ENCODE measurements at places on chromosomes 5 and 9.

GRCh38 chr5:160938532-160938931 lies 86.5 kb upstream of the ATP10B start:
- H3K27ac ChIP-seq = no peak overlapping the region
- no peaks in the 10 kb centered on the region for H3K27me3 ChIP-seq
- no peak for DNase-seq

- peaks cover 11% of the 10 kb centered on the region for H3K4me1 ChIP-seq
- H3K27ac ChIP-seq = no peak overlapping the region
- H3K36me3 ChIP-seq = no peaks in the 10 kb centered on the region
- H3K4me3 ChIP-seq = no peak overlapping the region
Observed at GRCh38 chr5:131607903-131608540, 27.0 kb downstream of the RAPGEF6 start.

GRCh38 chr5:146409054-146409671 lies 38.0 kb upstream of the TCERG1 start:
- no peaks in the 10 kb centered on the region for H3K36me3 ChIP-seq
- peak overlapping the region; percentile 92 for H3K27ac ChIP-seq
- peaks cover 37% of the 10 kb centered on the region for H3K4me1 ChIP-seq
- DNase-seq = no peak

DNA sequence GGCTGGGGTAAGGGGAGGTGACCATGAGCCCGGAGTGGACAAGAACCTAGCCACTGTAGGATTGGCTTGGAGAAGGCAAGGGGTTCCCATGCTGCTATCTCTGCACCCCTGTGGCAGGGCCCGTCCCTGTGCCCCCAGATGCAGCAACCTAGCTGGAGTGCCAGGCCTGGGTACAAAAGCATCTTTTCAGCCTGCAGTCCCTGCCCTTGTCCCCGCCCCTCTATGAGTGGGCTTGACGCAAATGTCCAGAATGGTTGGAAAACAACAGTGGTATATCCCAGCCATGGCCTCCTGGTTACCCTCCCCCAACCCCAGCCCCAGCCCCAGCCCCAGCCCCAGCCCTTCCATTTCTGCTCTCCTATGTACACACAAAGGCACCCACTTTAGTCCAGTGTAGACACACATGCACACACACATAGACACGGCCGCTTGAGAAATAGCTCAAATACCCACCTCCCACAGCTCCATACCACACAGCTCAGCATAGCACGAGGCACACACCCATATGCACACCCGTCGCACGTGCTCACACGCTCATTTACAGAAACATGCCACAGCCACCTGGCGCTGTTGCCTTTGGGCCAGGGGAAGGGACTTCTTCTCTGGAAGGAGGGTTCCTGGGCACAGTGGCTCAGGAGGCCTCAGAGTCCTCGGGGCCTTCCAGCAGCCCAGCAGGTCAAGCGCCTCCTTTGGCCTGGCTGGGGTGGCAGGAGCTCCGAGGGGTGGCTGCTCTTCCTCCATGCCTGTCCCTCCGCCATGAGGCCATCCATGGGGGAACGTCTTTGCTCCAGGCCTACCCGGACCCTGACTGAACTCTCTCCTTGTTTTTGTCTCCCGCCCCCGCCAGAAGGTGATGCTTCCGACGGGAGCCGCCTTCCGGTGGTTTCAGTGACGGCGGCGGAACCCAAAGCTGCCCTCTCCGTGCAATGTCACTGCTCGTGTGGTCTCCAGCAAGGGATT lies 34.1 kb downstream of the CXXC5 start:
- H3K27ac ChIP-seq = no peak overlapping the region
- DNase-seq = no peak
- H3K27me3 ChIP-seq = peaks cover 23% of the 10 kb centered on the region
- H3K36me3 ChIP-seq = peaks cover 6% of the 10 kb centered on the region
- H3K4me3 ChIP-seq = no peak overlapping the region
- H3K4me1 ChIP-seq = peaks cover 46% of the 10 kb centered on the region

DNA sequence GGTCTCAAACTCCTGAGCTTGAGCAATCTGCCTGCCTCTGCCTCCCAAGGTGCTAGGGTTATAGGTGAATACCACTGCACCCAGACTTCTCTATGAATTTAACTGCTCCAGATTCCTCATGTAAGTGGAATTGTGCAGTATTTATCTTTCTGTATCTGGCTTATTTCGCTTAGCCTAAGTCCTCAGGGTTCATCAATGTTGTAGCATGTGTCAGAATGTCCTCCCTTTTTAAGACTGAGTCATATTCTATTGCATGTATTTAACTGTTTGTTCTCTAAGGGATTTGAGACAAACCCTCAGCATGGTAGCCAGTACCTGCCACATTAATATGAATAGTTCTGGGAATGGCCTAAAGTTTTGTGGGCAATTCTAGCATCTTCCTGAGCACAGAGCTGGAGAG lies 53.9 kb upstream of the TUT7 start:
- peaks cover 2% of the 10 kb centered on the region for H3K27me3 ChIP-seq
- no peak overlapping the region for H3K27ac ChIP-seq
- no peak overlapping the region for H3K4me3 ChIP-seq
- H3K36me3 ChIP-seq = no peaks in the 10 kb centered on the region

- H3K4me1 ChIP-seq = peaks cover 8% of the 10 kb centered on the region
- no peak overlapping the region for H3K4me3 ChIP-seq
- no peaks in the 10 kb centered on the region for H3K36me3 ChIP-seq
- H3K27me3 ChIP-seq = peaks cover 10% of the 10 kb centered on the region
Observed at GRCh38 chr9:133187561-133188005, 21.5 kb downstream of the OBP2B start.

DNA sequence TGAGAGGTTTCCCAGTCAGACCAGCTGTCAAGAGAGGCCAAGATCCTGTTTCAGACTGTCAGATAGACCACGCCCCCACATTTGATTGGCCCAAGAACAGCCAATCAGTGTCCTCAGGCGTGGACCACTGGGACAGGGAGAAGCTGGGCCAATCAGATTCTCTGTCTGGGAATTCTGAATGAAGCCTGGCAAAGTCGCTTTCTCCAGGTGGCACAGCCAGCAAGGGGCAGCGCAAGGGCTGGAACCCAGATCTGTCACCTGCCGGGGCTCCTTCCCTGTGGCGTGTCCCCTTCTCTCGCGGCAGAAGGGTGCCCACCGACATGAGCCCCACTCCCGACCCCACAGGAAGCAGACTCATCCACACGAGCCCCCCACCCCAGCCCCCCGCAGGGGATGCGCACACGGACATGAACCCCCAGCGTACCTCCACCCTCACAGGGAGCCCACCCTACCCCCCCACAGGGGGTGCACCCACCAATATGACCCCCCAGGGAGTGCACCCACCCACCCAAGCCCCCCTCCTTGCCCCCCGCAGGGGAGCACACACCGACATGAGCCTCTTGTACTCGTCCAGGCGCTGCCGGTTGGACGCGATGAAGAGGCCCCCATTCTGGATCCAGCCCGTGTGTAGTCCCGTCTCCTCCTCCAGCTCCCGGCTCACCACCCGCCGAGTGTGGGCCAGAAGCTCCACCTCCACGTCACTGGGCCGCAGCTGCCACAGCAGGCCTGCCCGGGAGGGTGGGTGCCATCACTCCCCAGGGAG lies 6.1 kb downstream of the SARDH start:
- peak; percentile 50 for DNase-seq
- no peaks in the 10 kb centered on the region for H3K36me3 ChIP-seq

GRCh38 chr5:91156242-91156641 lies 226.9 kb downstream of the ARRDC3 start:
- no peaks in the 10 kb centered on the region for H3K36me3 ChIP-seq
- H3K27ac ChIP-seq = no peak overlapping the region
- no peaks in the 10 kb centered on the region for H3K4me1 ChIP-seq
- DNase-seq = no peak
- no peaks in the 10 kb centered on the region for H3K27me3 ChIP-seq

- H3K27ac ChIP-seq = no peak overlapping the region
- H3K36me3 ChIP-seq = no peaks in the 10 kb centered on the region
- no peak overlapping the region for H3K4me3 ChIP-seq
- H3K27me3 ChIP-seq = no peaks in the 10 kb centered on the region
- H3K4me1 ChIP-seq = peaks cover 21% of the 10 kb centered on the region
- DNase-seq = no peak
Observed at GRCh38 chr9:36194326-36195000, 3.7 kb downstream of the CLTA start.

DNA sequence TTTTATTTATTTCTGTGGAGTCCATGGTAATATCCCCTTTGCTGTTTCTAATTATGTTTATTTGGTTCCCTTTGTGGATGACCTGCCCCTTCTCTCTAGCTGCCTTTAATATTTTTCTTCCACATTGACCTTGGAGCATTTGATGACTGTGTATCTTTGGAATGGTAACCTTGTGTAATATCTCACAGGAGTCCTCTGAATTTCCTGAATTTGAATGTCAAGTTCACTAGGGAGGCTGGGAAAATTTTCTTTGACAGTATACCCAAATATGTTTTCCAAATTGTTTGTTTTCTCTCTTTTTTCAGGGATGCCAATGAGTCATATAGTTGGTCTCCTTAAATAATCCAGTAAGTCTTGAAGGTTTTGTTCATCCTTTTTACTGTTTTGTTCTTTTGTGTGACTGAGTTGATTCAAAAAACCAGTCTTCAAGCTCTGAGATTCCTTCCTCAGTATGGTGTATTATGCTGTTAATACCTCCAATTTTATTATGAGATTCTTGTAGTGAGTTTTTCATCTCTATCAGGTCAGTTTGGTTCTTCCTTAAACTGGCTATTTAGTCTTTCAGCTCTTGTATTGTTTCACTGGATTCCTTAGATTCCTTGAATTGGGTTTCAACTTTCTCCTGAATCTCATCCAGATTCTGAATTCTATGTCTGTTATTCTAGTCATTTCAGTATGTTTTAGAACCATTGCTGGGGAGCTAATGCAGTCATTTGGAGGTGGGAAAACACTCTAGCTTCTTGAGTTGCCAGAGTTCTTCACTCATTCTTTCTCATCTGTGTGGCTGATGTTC lies 349.0 kb upstream of the TARS1 start:
- no peaks in the 10 kb centered on the region for H3K4me1 ChIP-seq
- H3K27me3 ChIP-seq = no peaks in the 10 kb centered on the region
- DNase-seq = no peak
- no peak overlapping the region for H3K4me3 ChIP-seq

- H3K4me3 ChIP-seq = no peak overlapping the region
- H3K27ac ChIP-seq = no peak overlapping the region
- H3K27me3 ChIP-seq = no peaks in the 10 kb centered on the region
- peaks cover 9% of the 10 kb centered on the region for H3K4me1 ChIP-seq
- peaks cover under 1% of the 10 kb centered on the region for H3K36me3 ChIP-seq
- DNase-seq = no peak
Observed at GRCh38 chr9:7452378-7452777, 347.2 kb downstream of the DMAC1 start.

- H3K4me3 ChIP-seq = peak overlapping the region; percentile 9
- no peak for DNase-seq
- peaks cover 36% of the 10 kb centered on the region for H3K4me1 ChIP-seq
- no peaks in the 10 kb centered on the region for H3K27me3 ChIP-seq
- H3K27ac ChIP-seq = peak overlapping the region; percentile 3
Observed at GRCh38 chr5:68225188-68225910, 9.8 kb downstream of the PIK3R1 start.

GRCh38 chr5:173972925-173973615 lies 15.9 kb upstream of the C5orf47 start:
- DNase-seq = peak; percentile 86
- H3K4me3 ChIP-seq = peak overlapping the region; percentile 88
- H3K36me3 ChIP-seq = no peaks in the 10 kb centered on the region
- H3K27ac ChIP-seq = peak overlapping the region; percentile 97
- peaks cover 42% of the 10 kb centered on the region for H3K4me1 ChIP-seq

GRCh38 chr5:14348142-14348541 lies 205.0 kb downstream of the TRIO start:
- no peaks in the 10 kb centered on the region for H3K4me1 ChIP-seq
- H3K27ac ChIP-seq = no peak overlapping the region
- H3K36me3 ChIP-seq = peaks cover 10% of the 10 kb centered on the region
- no peak for DNase-seq
- peaks cover 9% of the 10 kb centered on the region for H3K27me3 ChIP-seq
- H3K4me3 ChIP-seq = no peak overlapping the region

- peaks cover 19% of the 10 kb centered on the region for H3K27me3 ChIP-seq
- peak overlapping the region; percentile 39 for H3K4me3 ChIP-seq
- H3K36me3 ChIP-seq = peaks cover 12% of the 10 kb centered on the region
- DNase-seq = no peak
- H3K4me1 ChIP-seq = peaks cover 54% of the 10 kb centered on the region
Observed at GRCh38 chr5:150647275-150648251, 7.1 kb downstream of the SYNPO start.

DNA sequence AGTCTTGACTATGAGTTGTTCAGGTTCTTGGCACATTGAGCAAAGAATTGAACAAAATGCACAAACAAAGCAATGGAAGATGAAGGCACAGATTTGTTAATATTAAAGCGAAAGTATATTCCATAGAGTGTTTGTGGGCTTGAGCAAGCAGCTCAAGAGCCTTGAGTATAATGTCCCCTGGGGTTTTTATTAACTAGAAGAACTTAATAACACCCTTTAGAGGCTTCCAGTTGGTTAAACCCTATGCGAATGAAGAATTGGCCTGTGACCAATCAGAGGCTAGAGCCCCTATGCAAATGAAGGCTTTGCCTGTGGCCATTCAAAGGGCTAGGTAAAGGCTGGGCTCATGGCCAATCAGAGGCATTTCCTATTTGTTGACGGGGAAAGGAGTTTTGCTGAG lies 135.3 kb upstream of the IL12B start:
- H3K36me3 ChIP-seq = no peaks in the 10 kb centered on the region
- DNase-seq = no peak
- no peak overlapping the region for H3K27ac ChIP-seq
- peaks cover 4% of the 10 kb centered on the region for H3K4me1 ChIP-seq

DNA sequence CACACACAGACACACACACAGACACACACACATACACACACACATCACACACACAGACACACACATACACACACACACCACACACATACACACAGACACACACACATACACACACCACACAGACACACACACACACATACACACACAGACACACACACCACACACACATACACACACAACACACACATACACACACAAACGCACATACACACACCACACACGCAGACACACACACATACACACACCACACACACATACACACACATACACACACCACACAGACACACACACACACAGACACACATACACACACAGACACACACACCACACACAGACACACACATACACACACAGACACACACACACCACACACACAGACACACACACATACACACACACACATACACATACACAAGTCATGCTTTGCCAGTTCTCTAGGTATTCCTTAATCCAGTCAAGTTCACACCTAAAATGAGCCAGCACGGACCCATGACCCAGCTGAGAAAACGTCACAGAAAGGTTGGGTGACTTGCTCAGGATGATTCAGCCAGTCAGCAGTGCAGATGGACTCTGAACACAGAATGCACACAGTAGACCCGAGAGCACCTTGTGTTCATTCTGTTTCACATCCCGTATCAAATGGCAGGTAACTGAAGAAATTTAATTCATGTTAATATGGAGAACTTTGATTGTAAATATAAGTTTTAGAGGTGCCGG lies 746.4 kb downstream of the MTRR start:
- H3K27ac ChIP-seq = no peak overlapping the region
- H3K4me3 ChIP-seq = no peak overlapping the region
- H3K27me3 ChIP-seq = peaks cover 3% of the 10 kb centered on the region
- H3K4me1 ChIP-seq = peaks cover 12% of the 10 kb centered on the region
- no peak for DNase-seq

Data from glutamatergic neuron (in vitro differentiated cells).